ENCODE measurements at places on chromosomes 6 and 20.

DNA sequence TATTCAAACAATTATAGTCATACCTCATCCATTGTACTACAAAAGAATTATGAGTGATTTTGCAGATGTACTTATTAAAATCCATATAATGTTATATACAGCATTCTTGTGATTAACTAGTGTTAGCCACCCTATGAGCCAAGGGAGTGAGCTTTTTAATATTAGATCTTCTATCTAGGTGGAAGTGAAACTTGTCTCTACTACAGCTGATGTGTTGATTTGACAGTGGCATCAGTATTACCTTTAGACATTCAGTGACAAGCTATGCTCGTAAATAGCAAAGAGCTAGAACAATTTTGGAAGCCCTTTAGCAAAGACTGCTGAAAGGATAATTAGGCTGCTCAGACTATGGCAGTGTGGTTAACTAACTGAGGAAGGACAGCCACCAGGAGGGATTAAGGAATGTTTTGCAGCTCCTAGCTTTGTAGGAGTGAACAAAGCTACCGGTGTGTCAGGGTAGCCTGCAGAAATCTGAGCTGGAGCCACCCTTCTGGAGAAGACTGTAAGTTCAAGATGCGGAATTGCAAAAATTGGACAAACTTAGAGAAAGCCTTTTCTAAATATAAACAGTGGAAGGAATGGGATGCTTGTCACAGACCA is 73.7 kb downstream of the AFG1L start:
- DNase-seq, result no peak

GRCh38 chr6:33057222-33058150 is 16.0 kb downstream of the HLA-DPA1 start:
- no peak for DNase-seq

GRCh38 chr6:84228198-84228543 is 728 bp upstream of the CEP162 start:
- DNase-seq, result no peak

GRCh38 chr6:113649276-113649675 is 207.9 kb upstream of the MARCKS start:
- no peak for DNase-seq

GRCh38 chr20:59002874-59003399 is 4.1 kb downstream of the CTSZ start:
- no peak for DNase-seq
